Stimulated activated CD4-positive, alpha-beta T cell treated with anti-CD3 and anti-CD28 coated beads, Interleukin-1b, Interleukin-23, amount 100 ng/mL, for 48 hours (primary cell): ENCODE measurements at places on chromosomes 2 and 18.

GRCh38 chr2:186575302-186575701, 14.6 kb upstream of the ITGAV start:
- DNase-seq = no peak

DNA sequence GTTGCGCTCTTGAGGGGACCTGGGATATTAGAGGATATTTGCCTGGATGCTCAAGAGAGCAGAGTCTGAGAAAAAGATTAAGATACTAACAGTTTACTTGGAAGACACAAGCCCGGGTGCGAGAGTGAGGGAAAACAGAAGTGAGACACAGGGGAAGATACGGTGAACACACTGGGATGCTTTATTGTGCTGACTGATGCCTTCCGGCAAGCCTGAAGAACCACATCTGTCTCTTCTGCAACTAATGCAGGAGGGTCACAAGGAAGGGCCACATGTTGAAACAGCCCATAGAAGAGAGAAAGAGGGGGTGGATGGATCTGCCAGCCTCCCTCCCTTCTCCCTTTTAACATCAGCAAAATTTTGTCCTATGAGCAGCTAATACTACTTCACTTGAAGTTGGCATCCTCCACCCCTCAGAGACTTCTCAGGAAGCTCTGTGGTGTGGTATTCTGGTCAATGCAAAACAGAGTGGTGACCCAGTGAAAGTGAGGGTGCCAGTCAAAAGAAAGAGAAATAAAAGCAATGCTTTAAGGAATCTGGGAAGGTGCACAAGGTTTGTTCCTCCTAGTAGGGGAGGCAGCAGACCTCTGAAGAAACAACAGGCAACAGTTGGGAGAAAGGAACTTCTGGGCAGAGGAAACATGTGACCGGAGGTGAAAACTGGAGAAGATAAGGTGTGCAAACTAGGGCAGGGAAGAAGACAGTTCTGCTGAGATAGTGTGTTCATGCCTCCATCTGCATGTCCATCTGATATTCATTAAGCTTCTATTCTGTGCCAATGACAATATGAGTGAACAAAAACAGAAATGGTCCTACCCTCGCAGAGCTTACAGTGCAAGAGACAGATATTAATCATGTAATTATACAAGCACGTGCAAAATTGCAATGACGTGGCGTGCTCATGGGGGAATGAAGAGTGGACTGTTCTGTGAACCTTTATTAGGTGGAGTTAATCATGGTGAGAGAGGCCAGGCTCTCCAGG, 107.1 kb downstream of the LYPD6B start:
- DNase-seq = no peak

GRCh38 chr2:4507661-4508060, 804.3 kb downstream of the DCDC2C start:
- no peak for DNase-seq

GRCh38 chr2:41741951-41742595, 305.7 kb upstream of the PKDCC start:
- DNase-seq = no peak

DNA sequence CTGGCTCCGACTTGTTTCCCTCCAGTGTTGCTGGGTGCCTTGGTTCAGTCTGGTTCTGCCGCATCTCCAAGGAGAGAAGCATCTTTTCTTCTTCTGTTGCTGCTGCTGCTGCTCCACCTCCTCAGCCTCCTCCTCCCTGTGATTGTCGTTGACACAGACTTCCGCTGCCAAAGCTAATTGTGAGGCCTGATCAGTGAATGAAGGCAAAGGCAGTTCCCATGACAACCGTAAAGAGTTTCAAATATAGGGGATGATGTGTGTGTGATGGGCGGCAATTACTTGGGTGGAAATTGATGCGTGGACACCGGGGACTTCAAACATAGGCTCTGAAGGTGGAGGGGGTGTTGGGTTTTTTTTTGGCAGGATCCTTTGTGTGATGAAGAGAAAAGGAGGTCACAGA, 13.7 kb downstream of the TET3 start:
- DNase-seq = no peak

- DNase-seq = no peak
These were observed 165.6 kb upstream of the SERTAD2 start for GRCh38 chr2:64819361-64819760.

- no peak for DNase-seq
These were observed 75.0 kb upstream of the LYPD6B start for GRCh38 chr2:148963461-148963860.

DNA sequence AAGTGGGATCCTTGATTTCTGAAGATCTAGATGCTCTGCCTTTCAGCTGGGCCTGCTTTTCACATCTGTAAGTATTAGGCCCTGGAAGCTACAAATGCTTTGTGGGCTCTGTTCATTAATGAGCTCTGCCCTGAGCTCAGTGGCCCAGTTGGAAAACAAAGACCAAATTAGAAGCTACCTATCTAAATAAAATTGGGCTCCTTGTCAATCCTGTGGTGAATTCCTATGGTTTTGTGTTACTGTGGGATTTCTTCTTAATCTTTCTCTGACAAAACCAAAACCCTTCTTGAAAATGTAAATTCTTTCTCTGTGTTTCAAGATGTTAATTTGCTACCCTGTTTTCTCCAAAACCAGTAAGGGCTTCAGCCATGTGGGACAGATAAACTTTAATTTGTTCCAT, 219.0 kb upstream of the HS6ST1 start:
- no peak for DNase-seq

GRCh38 chr18:22841840-22842239, 91.3 kb upstream of the RBBP8 start:
- no peak for DNase-seq

DNA sequence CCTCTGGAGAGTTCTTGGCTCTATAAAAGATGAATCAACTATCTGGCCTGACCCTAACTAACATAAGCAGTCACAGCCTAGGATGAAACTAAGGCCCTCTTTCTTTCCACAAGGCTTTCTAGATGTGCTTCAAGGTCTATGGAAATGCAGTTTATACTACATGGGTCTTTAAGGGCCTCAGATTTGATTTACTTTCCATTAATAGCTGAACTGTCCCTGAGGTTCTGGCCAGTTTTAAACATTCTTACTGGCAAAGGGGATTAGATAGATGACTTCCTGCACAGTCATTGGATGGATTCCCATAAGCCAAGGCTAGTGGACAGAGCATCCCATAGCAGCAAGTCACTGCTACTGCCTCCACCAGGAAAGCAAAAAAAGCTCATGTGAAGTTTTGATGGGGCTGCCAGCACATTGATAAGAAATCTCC, 38.1 kb upstream of the LCLAT1 start:
- DNase-seq = no peak

- DNase-seq = no peak
These were observed 179.5 kb downstream of the EIPR1 start for GRCh38 chr2:3198119-3198518.

DNA sequence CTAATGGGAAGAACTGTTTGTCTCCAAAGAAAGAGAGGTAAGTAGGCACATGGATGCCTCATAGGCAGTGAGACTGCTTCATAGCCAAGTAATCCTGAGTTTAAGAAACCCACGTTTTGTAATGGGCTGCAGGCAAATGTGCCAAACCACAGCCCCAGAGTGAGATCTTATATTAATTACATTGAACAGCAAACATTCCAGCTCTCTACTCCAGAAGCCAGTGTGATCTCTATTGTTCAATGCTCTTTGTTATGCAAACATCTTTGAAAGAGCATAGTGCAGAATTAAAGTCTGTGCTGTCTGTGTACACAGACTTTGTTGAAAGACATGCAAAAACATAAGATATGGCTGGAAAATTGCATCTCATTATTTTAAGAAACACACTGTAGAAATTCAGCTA, 720.8 kb upstream of the REG3G start:
- no peak for DNase-seq

GRCh38 chr2:211881449-211881848, 657.2 kb downstream of the ERBB4 start:
- no peak for DNase-seq

DNA sequence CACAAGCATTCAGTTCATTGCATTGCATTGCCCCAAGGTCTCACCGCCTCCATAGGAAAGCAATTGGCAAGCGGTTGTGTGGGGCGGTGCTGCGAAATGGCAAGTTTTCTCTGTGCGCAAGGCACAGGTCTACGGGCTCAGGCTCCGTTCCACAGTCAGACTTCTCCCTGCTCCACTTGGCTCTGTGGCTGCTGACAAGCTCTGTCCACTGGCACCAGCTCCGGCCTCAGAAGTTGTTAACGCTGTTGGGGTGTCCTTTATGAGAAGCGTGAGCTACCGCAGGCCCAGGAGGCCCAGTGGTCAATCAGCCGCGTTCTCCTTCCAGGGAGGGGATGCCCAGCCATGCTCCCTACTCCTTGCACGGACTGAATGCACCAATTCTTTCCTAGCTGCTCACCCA, 87.0 kb upstream of the GATA6 start:
- DNase-seq = no peak

DNA sequence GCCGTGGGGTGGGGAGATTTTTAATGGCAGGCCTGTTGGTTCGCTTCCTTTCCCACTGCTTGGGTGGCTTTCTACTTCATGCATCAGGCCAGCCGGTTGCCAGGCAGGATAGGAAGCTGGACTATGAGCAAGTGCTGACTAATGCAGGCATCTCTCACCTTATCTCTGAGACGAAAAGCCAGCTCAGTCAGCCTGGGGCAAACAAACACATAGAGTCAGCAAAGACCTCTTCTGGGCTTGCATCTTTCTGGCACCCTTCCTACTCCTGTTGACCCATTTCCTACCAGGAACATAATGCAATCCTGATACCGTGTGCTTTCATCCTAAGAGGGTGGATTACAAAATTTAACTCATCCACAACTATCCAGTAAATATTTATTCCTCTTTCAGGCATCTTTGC, 416.6 kb upstream of the MEX3C start:
- DNase-seq = no peak

GRCh38 chr18:658947-659533, 1.6 kb downstream of the TYMS start:
- DNase-seq = no peak

DNA sequence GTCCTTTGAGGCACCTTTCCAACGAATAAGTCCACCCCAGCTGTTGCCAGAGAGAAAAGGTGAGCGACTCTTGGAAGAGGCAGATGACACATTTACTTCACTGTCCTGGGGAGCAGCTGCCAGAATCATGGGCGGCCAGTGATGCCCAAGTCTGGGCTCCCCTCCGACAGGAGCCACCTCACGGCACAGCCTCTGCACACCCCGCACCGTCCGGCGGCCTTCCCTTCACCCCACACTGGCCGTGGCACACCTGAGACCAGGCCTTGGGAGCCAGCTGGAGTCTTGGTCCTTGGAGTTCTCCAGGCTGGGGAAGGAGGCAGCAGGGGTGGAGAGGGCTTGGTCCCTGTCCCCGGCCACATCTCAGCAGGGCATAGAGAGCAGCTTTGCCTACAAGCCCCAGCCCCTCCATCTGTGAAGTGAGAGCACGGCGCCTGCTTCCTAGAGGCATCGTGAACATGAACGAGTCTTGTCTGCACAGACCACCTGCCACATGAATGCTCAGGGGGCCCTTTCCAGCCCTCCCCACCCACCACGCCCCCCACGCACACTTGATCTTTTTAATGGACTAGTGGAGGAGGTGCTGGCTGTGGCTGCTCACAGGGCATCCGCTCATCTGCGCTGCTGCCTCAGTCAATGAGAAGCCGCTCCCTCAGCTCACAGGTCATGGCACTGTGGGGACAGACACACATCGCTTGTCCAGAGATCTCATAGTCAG, 400.2 kb upstream of the MYT1L start:
- no peak for DNase-seq

DNA sequence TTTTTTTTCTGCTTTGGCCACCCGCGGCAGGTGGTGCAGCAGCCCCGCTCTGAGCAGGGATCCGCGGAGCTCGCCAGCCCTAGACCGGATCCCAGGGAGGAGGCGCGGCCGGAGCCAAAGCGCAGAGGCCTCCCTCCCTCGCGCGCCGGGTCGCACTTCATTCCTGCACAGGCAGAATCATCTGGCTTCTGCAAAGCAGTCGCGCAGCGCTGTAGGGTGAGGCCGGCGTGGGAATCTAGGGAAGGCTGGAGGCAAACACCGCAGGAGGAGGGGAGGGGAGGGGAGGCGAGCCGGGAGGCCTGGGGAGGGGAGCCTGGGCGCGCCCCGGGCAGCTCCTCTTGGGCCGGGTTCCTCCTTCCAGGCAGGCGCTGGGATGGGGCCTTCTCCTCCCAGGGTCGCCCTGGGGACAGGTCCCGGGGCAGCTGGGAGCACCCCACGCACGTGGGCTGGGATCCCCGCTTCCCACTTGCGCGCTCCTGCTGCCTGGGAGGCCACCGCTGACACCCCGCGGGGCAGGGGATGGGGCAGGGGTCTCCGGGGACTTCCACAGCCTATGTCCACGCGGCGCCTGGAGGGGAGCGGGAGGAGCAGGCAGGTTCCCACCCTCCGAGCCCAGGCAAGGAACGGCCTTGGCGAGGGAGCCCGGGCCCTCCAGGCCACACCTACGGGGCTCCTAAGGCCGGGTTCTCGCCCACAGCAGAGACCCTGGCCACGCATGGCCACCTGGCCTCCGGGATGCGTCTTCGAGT, 45.0 kb downstream of the MBP start:
- DNase-seq = no peak

DNA sequence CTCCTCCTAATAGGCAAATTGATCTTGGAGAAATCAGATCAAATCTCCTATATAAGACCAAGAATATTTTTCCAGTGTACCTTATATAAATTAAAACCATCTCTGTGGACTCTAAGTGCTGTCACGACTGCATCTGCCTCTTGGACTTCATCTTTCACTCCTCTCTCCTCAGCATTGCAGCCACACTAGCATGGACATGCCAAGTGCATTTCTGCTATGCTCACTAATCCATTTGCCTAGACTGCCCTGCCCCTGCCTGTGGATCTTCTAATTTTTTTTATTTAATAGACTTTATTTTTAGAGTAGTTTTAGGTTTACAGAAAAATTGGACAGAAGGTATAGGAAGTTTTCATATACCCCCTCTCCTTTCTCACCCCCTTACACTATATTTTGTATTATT, 146.7 kb upstream of the VWC2L start:
- DNase-seq = no peak

DNA sequence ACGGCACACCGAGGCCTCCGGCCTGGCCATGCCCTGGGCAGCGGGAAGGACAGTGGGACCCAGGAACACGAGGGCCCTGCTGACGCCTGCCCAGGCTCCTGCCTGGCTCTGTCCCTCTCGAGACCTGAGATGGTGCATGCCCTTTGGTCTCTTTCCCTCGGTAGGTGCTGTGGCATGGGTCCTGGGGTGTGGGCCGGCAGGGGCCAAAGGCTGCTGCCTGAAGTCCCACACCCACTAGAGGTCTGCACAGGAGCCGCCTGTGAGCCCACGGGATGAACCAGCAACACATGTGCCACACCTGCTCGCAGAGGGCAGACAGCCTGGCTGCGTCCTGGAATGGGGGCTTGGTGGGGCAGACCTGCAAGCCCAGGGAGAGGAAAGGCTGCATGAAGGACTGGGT, 73.3 kb downstream of the NDUFA10 start:
- no peak for DNase-seq

- DNase-seq = no peak
These were observed 153.2 kb downstream of the WDR7 start for GRCh38 chr18:56804395-56804794.

DNA sequence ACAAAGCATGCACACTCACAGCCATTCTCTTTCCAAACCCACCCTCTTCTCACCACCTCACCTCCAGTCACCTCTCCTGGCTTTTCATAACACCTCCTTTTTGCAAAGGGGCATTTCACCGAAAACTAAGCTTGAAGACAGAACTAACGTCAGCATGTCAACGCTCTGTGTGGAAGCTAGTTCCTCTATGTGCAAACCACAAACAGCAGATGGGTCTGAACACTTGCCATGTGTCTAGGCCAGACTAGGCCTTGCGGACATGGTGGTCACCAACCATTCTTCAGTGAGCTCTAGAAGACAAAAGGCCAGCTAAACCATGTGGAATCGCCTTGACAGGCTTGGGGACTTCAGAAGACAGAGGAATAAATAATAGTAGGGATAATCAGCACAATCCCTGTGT, 148.5 kb downstream of the TXNL1 start:
- DNase-seq = no peak
